Right ventricle myocardium inferior (tissue), 1 donor: ENCODE measurements at places on chromosomes 6 and 20. TPM values are rescaled to one million over a fixed set of nuclear protein-coding genes. Genes with fewer than 3 reads are reported as not detected.

Gene POM121L2
- total RNA-seq = not detected

Gene NMBR
- not detected for total RNA-seq

Gene MEP1A
- total RNA-seq = not detected

Gene FABP7
- not detected for total RNA-seq

Gene PTCRA
- total RNA-seq = not detected

Gene HLA-G
- not detected for total RNA-seq

Gene ABHD16B
- total RNA-seq = not detected
